ENCODE measurements at places on chromosomes 1 and 21.

- DNase-seq, result peak; percentile 49
These were observed 132.1 kb downstream of the RHOU start for GRCh38 chr1:228867108-228867950.

DNA sequence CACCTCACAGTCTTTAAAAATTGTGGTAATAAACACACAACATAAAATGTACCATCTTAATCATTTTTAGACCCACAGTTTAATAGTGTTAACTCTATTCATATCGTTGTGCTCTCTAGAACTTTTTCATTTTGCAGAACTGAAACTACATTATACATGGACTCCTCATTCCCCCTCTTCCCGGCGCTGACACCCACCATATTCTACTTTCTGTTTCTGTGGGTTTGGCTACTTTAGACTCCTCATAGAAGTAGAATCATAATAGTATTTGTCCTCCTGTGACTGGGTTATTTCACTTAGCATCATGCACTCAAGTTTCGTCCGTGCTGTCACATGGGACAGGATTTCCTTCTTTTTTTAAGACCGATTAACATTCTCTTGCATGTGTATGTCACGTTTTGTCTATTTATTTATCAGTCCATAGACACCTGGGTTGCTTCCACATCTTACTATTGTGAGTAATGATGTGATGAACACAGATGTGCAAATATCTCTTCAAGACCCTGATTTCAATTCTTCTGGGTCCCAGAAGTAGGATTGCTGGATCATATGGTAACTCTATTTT is 62.9 kb upstream of the TMPRSS2 start:
- DNase-seq, result no peak

DNA sequence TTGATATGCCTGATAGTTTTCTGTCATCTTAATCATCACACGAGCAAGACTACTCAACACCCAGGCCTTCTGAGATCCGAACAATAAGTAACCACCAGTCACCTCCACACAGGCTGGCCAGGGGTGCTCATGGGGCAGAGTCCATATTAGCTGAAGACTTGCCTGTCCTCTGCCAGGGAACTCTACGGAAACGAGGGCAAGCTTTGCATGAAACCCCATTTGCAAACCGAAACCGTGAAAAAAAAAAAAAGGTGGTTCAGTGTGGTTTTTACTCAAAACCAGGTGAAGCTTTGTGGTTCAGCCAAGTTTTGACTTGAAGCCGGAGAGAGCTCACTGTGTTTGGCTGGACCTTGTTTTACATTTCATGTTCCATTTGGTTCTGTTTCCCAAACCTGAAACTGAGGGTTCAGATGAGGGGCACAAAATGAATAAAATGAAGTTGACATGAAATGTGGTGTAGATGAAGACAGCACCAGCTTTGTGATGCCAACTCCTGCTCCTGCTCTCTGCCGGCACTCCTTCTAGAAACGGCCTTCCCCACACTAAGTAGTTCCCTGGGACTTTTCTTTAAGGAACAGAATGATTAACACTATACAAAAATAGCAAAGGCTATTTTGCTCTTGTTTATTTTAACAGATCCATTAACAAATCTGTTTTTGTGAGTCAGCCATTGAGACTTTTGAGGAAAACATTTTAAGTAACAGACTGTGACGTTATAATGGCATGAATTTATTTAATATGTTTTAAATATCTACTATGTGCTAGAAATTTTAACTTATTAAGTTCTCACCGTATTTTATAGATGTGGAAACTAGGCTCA is 74.7 kb downstream of the RUNX1 start:
- no peak for DNase-seq

GRCh38 chr1:209720826-209721225 is 16.2 kb downstream of the HSD11B1 start:
- no peak for DNase-seq

DNA sequence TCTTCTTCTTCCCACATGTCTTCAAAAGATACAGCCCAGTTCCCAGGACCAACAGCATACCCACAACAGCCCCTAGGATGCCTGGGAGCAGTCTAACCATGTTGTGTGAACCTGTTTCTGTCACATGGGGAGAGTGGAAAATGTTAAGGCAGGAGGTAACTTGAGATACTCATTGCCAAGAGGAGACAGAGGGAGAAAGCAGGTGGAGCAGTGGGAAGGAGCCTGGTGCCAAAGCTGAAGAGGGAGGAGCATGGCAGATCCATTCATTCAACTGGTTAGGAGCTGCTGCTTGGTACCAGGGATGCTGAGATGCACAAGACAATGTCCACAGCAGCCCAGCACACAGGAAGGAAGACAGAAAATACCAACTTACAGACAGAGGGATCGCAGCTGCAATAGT is 149.8 kb upstream of the ETV3 start:
- no peak for DNase-seq

DNA sequence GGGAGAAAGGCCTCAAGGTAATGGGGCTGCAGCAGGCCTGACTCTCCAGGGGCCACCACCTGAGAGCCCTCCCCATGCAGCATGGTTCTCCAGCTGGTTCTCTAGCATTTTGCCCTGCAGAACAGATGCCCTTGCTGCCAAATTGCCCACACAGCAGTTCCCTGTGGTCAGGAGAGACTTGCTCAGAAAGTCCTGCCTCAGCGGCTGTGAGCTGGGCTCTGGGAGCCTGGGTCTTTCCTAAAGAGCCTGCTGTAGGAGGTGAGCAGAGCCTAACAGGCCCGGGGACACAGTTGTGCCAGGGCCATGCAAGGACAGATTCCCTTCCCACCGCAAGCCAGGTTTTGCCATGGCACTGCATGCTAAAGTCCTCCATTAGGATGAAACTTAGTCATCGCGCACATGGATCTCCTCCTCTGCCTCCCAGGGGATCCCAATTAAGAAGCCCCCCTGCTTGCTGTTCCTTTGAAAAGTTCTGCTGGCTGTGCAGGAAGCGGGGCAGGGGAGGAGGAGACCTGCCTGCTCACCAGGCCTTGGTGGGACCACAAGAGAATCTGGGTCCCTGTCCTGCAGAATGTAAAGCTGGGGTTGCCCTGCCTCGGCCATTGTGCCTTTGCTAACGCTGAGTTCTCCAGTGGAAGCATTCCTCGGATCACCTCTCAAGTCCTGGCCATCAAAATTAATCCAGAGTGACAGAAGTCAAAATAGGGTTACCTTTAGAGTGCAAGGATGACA is 21.4 kb downstream of the TEX35 start:
- no peak for DNase-seq

- no peak for DNase-seq
These were observed 238.0 kb upstream of the NCAM2 start for GRCh38 chr21:20760221-20760620.

DNA sequence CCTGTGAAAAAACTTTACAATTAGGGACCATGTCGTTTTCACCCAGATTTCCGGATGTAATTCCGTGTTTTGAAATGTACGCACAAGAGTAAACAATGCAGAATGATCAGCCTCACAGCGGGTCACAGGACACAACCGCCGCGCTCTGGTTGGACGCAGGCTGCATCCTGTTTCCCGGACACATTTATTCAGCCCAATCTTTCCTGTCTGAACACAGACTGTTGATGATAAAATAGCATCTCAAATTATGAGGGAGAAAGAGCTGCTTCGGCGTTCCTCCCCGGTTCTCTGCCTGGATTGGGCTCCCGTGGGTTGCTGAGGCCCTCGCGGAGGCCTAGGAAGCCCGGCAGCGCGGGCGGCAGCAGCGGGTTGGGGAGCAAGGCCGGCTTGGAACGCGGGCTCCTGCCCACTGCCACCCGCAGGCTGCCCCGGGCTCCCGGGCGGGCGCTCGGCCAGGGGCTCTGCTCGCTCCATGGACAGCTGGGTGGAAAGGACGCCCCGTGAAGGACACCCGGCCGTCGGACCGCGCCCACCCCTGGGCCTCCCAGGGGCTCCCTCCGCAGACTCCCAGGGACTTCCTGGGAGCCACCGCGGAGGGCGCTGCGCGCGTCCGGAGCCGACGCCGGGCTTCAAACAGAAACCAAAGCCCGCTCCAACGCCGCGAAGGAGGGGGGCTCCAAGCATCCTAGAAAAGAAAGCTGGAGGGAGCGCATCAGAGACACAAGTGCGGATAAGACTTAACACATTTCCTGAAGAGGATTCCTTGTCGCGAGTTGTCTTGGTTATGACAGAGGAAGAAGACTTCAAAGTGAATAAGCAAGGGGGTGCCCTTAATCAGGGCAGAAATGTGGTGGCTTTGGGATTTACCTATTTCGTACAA is 122.3 kb downstream of the ESRRG start:
- DNase-seq, result no peak

DNA sequence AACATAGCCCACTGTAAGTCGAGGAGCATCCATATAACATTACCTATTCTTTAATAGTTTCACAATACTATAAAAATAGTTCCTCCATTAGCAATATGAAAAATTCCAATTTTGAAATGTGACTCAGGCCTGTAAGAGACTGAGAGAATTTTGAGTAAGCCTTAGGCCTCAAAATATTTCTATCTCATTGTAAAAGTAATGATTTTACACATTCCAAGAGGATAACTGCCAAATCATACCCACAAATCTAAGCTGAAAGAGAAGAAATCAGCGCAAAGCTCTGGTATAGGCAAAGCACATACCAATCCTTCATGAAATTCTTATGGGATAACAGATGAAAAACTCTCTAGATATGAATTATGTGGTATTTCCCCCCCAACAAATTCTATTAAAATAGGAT is 144.1 kb downstream of the CDC42BPA start:
- DNase-seq, result no peak

- no peak for DNase-seq
These were observed at the start of gene C4BPB for GRCh38 chr1:207088701-207089626. Gene C4BPB (plus strand): TSS chr1:207088860. CDS start chr1:207089532, 672 bp downstream.

DNA sequence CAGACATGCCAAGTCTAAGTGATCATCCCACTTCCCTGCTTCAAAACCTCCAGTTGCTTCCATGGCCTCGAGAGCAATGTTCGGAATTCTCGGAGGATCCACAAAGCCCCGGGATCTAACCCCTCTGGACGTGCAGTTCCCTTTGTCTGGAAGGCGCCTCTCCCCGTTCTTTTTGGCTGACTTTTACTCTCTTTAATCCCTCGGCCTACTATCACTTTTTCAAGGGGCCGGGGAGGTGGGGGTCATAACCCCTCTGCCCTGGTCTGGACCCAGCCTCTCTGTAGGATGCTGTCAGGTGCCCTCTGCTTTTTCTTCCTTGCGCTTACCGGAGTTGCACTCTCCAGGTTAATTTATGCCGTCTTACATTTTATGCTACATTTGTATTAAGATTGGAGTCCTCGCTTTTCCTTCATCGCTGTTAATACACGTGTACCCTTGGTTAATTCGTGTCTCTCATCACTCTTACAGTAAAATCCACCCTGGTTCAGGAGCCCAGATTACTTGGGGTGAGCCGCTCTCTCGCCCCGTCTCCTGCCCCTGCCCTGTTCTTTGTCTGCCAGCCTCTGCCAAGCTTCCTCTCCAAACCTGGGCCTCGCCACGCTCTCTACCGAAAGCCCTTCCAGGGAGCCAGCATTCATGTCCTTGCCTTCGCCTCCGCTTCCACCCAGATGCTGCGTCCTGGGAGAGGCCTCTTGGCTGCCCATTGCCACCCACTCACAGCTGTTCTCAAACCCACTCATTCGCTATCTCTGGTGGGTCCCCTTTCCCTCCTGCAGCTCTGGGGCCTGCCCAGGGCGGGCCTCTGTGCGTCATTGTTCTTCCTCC is 448.6 kb downstream of the CAMTA1 start:
- no peak for DNase-seq

DNA sequence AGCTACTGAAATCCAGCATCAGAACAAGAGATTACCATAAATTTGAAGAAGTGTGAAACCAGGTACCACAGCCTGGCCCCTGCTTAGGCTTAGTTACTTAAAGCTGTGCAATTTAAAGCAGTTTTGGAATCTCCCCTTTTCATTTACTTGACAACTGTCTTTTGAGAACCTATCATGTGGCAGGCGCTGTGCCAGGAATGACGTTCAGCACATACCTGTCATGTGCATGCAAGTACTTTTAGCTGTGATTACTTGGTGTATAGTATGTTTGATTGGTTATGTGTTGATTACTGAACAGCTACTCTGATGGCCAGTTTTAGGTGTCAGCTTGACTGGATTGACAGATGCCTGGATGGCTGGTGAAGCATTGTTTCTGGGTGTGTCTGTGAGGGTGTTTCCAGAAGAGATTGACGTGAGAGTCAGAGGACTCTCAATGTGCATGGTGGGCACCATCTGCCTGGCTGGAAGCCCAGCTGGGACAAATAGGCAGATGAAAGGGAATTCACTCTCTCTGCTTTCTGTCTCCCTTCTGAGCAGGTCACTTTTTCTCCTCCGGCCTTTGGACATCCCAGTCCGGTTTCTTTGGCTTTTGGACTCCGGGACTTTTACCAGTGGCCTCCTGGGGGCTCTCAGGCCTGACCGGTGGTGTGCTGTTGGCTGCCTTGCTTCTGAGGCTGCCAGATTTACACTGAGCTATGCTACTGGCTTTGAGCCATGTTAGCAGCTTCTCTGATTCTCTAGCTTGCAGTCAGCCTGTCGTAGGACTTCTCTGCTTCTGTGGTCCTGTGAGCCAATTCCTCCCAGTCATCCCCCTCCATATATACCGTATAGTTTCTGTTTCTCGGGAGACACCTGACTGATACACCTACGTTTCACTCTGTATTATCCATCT is 178.0 kb downstream of the RYR2 start:
- DNase-seq, result no peak

DNA sequence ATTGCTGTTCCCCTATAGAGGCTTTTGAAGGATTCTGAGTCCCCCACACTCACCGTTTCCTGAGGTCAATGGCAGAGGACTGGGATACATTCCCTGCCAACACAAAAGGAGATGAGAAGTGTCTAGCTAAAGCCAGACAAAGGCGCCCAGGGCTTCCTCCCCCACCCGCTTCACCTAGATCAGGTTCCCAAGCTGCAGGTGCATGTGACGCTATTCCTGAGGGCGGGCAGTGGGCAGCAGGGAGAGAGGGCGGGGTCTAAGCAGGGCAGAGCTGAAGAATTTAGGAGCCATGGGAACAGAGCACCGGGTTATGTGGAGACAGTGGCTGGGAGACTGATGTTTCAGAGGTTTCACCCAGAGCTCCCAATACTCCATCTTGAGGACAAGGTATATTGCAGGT is 6.0 kb upstream of the ARHGEF2 start:
- DNase-seq, result no peak

DNA sequence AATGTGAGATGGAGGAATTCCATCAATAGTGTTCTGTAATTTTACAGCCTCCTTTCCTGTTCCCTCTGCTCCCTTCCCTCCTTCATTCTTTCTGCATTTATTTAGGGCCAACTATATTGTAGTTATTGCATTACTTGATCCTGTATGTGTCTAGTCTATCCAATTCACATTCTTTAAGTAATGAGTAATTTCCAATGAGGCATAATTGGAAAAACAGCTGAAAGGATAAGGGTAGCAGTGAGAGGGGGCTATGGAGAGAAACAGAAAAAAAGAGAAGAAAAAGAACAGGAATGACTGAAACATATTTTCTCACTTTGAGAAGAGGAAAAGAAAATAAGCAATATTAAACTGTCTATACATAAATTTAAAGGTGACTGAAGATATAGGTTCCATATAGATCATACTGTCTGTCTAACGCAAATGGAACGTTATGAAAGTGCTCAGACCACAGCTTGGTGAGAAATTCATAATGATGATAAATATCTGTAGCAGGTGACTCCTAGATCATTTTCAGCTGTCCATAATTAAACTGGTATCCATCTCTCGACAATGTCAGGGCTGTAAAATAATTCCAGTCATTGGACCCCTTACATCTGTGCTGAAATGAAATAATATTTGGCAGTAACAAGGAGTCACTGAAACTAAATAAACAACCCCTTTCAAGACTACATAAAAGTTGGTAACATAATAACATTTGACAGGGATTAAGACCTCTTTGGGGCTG is 61.8 kb downstream of the SPAG17 start:
- DNase-seq, result no peak

- no peak for DNase-seq
These were observed 283.5 kb upstream of the SGIP1 start for GRCh38 chr1:66250478-66250877.

- no peak for DNase-seq
These were observed 17.2 kb downstream of the PTAFR start for GRCh38 chr1:28159243-28159642.

- peak; percentile 69 for DNase-seq
These were observed 6.9 kb downstream of the PINK1 start for GRCh38 chr1:20640183-20640597.
